ENCODE measurements at places on chromosomes 7 and 10.

- peak; percentile 72 for DNase-seq
These were observed 650 bp upstream of the TM9SF3 start for GRCh38 chr10:96587264-96588059.

DNA sequence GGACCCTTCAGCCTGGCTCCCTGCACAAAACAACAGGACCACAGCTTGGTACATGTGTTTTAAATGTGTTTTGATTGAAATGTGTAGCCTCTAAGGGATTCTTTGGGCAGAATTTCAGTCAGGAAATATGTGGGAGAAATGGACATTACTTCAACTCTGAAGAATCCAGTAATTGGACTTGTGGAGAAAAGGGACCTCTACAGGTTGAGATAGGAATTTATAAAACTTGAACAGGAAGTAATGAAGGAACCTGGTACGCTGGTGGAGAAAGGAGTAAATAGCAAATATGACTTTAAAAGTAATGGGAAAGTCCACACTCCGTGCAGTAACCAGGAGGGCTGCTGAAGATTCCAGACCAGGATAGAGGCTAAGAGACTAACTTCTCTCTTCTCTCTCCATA lies 220.5 kb downstream of the LHFPL3 start:
- no peak for DNase-seq

GRCh38 chr7:80907141-80907601 lies 11.7 kb downstream of the SEMA3C start:
- peak; percentile 57 for DNase-seq

DNA sequence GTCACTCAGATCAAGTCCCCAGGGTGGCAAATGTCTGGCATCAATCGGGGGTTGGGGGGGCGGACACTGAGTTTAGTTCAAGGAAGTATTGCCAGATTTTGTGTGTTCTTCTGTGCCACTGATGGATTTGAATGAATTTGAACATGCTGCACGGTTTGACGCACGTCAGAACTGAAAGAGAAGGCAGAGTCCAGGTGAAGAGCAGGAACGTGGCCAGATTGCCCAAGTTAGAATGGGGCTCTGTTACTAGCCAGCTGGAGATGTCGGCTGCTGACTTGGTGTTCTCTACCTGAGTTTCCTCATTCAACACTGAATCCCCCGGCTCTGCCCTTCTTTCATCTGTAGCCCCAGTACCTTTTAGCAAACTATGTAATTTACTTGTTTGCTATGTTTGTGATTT lies 180.2 kb downstream of the PRKCQ start:
- no peak for DNase-seq

DNA sequence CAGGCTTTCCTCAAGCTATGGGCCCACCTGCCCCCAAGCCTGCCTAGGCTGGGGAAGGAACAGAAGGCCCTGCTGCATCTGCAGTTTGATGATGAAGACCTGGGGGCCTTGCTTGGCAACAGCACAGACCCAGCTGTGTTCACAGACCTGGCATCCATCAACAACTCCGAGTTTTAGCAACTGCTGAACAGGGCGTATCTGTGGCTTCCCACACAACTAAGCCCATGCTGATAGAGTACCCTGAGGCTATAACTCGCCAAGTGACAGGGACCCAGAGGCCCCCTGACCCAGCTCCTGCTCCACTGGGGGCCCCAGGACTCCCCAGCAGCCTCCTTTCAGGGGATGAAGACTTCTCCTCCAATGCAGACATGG lies 36.3 kb downstream of the CADPS2 start:
- no peak for DNase-seq

DNA sequence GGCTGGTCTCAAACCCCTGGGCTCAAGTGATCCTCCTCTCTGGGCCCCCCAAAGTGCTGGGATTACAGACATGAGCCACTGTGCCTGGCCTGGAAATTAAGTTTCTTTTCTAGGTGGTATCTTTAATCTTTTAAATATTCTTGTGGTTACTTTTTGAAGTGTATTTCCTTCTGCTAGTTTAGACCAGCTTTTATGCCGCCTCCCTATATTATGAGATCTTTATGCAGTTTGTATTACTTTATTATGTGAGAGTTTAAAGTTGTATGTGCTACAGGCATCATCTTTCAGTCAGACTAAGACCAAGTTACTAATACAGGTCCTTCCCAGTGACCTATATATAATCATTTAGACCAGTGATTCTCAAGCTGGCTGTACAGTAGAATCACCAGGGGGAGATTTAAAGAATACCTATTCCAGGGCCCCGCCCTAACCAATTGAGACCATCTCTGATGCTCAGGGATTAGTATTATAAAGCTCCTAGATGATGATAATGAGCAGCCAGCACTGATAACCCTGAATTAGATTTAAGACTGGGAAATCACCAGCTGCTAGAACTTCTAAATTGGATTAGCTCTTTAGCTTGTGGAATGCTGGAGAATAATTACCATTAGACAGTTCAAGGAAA lies 11.3 kb downstream of the INPP5F start:
- no peak for DNase-seq

GRCh38 chr10:109824206-109824605 lies 99.1 kb downstream of the XPNPEP1 start:
- no peak for DNase-seq

DNA sequence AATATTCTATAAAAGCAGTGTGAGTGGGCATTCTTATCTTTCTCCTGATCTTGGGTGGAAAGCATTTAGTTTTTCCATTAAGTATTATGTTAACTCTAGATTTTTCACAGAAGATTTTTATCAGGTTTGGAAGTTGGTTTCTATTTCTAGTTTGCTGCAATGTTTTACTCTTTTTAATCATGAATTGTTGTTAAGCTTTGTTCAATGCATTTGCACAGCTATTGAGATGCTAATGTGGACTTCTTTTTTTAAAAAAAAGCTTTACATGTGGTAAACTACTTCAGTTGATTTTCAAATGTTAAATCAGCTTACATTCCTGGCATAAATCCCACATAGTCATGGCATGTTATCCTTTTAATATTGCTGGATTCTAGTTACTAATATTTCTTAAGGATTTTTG lies 363.6 kb upstream of the NRP1 start:
- DNase-seq: peak; percentile 20

Data from fibroblast of skin of abdomen (primary cell).